NCI-H1092 treated with DMSO at 0.1 percent for 48 hours (cell line): ENCODE measurements at places on chromosomes 5 and 9.

GRCh38 chr9:112921549-112921948, 30.9 kb upstream of the SLC46A2 start:
- peak; percentile 23 for DNase-seq

DNA sequence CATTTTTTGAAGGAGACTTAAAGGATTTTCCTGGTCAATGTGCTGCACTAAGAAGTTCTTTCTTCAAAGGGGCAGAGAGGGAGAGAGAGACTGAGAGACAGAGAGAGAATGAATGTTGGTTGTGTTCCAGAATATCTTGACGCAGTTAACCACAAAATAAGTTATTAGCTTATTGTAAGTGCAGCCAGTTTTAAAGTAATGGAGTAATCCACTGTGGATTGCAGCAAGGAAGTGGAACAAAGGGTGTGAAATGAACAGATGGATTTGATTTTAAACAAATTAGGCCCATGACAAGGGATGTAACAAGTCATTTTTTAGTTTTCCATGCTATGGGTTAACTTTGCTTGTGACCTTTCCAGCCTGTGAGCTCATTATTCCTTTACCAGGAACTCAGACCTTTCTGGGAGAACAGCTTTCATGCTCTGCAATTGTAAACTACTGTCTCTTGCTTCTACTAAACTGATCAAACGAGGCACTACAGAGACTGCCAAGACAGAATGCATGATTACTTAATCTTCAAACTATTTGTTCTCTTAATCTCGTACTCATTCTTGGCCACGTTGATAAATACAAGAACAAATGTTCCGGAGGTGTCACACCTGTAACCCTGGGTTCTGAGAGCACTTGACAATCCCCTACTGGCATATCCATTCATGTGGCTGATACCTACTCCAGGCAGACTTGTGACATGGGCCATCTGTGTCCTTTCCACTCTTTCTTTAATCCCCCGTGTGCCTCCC, 131.1 kb downstream of the TLE1 start:
- DNase-seq = no peak

GRCh38 chr5:32496104-32496503, 51.6 kb upstream of the ZFR start:
- DNase-seq = no peak

DNA sequence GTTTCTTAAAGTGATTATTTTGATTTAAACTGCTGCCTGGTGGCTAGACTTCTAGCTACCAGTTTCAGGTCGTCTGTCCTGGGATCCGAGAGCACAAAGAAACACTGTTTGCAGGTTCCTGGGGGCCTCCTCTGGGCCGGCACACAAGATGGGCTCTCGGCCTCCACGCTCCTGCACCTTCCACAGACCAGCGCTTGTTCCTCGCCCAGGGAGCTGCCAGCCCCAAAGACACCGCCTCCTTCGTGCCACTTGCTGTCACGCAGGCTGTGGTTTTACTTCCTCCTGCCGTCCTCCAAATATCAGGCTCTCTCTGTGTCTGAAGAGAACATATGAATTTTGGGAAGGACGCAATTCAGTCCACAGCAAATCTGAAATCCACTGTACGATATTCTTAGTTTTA, 105.8 kb downstream of the ROR2 start:
- no peak for DNase-seq
